Stimulated activated CD8-positive, alpha-beta memory T cell treated with anti-CD3 and anti-CD28 coated beads, Interleukin-15, amount 100 ng/mL, for 4 hours (primary cell): ENCODE measurements at places on chromosomes 1 and 21.

- DNase-seq: no peak
Observed at GRCh38 chr1:87644579-87645190, 316.0 kb downstream of the LMO4 start.

DNA sequence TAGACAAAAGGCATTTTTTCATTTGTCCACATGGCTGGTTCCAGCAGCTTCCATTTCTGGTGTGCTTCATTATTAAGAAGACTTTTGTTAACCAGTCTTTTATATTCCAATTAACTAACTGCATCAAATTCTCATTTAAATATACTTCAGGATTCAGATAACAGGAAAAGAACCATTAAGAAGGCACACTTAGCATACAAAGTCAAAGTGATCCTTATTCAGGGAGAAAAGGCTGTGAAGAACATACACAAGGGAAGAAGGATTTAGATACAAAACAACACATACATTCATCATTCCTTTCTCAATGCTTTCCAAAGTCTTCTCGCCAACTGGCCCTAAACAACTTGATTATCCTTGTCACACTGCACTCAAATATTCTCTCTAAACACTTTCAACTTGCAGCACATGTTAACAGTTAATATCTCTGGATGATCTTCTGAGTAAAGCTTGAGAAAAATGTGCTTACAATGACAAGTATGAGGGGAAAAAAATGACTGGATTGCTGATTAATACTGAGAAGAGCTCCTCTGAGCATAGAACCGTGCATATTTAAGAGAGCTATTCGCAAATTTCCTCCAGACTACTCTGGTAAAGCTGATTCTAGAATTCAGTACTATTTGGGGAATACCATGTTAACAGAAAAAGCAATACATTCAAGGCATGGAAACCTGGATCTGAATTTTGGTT lies 225.2 kb upstream of the TNR start:
- no peak for DNase-seq

- no peak for DNase-seq
Observed at GRCh38 chr1:2204415-2205190, 10.0 kb upstream of the FAAP20 start.

DNA sequence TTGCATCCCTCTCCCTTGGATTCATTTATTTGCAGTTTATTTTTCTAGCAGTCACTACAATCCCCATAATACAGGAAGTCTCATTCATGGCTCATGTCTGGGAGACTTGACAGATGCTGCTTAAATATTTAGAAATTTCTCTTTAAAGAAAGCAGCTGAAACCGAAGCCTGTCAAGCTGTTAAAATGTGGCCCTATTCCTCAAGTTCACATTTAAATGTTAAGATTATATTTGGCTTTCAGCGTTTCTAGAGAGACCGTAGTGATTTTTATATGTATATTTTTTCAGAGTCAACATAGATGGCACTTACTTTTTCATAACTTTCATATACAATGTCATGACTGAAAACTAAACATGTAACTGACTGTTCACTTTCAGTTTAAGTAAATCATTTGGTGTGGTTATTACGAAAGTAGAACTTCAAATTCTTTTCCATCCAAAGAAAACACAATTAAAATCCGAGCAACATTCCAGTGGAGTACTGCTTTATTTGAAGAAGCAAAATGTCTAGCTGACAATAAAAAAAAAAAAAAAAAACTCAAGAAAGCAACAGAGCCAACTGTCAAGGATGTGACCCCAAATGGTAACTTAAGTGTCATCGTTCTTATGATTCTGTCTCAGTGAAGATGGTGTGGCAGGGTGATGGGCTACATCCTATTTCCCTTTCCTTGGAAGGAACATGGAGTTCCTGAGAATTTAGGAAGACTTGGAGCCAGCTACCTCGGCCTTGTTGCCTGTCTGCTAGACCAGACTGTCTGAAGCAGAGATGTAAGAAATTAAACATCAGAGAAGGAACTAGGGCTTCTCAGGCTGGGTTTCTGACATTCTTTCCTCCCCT lies 37.8 kb downstream of the MIS18A start:
- no peak for DNase-seq

DNA sequence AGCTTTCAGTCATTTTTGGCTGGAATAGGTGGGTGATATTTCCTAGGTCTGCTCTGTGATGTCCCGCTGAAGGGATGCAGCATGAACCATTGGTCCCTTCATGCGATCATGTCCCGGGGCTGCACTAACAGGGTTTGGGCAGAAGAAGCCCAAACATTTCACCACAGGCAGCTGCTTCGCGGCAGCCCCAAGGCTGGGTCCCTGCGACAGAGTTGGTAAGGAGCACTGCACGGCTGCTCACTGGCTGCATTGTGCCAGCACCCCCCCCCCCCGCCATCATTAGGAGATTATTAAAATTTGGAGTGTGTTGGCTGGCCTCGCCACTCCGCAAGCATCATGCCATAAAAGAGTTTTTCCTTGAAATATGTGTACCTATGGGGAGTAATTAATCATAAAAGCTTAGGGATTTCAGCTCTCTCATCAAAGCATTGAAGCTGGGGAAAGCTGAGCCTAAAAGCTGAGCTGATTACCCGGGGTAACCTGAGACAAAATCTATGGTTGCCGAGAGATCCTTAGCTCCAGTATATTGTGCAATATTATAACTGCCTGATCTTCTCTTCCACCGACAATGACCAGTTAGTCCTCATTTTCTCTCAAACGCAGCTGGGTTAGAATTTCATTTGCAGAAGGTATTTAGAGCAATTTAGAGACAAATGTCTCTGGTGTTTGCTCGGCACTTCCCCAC lies 62.5 kb downstream of the PEX14 start:
- DNase-seq: no peak

GRCh38 chr1:65255656-65256050 lies 53.7 kb upstream of the DNAJC6 start:
- DNase-seq: no peak

DNA sequence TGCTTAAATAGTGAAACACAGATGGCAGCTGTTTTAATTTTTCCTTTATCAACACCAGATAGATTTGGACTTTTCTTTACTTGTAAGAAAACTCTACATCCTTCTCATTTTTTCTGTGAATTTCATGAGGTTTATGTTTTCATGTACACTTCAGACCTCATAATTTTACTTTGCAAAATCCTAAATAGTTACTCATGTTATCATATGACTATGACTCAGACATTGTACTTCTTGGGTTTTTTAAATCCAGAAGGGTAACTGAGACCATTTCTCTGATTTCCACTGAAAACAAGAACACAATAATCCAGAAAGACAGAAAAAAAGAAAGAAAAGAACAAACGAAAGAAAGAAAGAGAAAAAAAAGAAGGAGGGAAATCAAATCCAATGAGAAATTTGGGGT lies 1021.6 kb downstream of the NCAM2 start:
- no peak for DNase-seq
